Stimulated activated CD4-positive, alpha-beta T cell treated with anti-CD3 and anti-CD28 coated beads, Interleukin-15, amount 100 ng/mL, for 24 hours (primary cell): ENCODE measurements at places on chromosomes 7 and 10.
A peak's percentile ranks its signal among the peaks of the same experiment; 100 is the strongest.

GRCh38 chr10:127907411-127908105, 655 bp downstream of the PTPRE start:
- DNase-seq: peak; percentile 40

GRCh38 chr10:34078745-34079470, 736.2 kb downstream of the PARD3 start:
- DNase-seq: no peak

GRCh38 chr7:148487912-148488311, 102.7 kb upstream of the C7orf33 start:
- no peak for DNase-seq

- DNase-seq: no peak
Observed at GRCh38 chr7:36430186-36430585, 40.5 kb downstream of the ANLN start.

- no peak for DNase-seq
Observed at GRCh38 chr7:116726149-116726548, 54.2 kb downstream of the MET start.

GRCh38 chr10:130737186-130737585, 574.3 kb downstream of the TCERG1L start:
- DNase-seq: no peak

GRCh38 chr10:59283456-59284091, 78.8 kb downstream of the FAM13C start:
- DNase-seq: no peak

GRCh38 chr10:55220975-55221374, 419.9 kb upstream of the PCDH15 start:
- DNase-seq: no peak
